NCI-H774 (cell line): ENCODE measurements at places on chromosomes 2 and 18.

DNA sequence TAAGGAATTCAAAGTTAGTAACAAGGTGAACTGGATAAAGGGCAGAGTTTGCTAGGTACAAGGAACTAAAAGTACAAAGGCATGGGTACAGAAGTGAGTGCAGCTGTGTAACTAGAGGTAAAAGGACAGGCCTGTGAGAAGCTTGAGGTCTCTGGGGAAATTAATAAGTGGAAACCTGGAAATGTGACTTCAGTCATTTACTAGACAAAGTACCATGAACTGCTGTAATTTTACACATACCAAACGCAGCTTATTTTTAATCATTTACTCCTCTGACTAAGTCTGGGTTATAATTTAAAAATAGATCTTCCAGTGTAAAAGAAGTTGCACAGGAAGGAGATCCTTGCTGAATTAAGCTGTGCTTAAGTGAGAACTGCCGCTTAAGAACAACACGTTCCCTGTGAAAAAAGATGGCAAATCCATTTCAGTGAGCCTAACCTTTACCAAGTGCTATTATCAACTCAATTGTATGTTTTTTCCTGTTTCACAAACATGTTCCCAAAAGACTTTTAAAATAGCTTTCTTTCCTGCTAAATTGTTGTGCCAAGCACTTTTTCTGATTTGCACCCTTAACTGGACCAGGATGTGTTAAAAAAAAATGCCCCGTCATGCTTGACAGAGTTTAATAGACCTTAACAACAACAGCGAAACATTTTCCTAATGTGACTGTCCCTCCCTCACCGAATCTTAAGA lies 44.3 kb downstream of the CALCRL start:
- DNase-seq, result no peak

DNA sequence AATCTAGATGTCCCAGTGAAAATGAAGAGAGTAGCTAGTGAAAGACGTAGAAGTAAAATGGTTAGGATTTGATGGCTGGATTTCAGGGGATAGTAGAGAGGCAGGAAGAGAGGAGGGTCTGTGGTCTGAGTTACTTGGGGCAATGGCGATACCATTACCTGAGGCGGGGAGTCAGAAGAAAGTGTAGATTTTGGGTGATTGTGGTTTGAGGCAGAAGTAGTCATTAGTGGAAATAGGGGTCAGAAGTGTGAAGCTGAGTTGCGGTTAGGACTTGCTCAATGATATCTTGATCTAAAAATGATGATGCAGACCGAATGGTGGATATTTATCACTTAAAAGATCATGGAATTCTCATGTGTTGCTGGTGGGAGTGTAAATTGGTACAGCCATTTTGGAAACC lies 41.0 kb downstream of the CEP192 start:
- DNase-seq, result no peak

GRCh38 chr2:23939987-23940717 lies at the start of gene UBXN2A:
TSS of gene UBXN2A (plus strand) at chr2:23940463. CDS start at chr2:23958315, 17,852 bp downstream.
- DNase-seq, result peak; percentile 80

- no peak for DNase-seq
Observed at GRCh38 chr2:101852824-101853223, 138.9 kb upstream of the IL1R2 start.

GRCh38 chr2:240523451-240524281 lies 34.1 kb downstream of the ANKMY1 start:
- DNase-seq, result no peak

DNA sequence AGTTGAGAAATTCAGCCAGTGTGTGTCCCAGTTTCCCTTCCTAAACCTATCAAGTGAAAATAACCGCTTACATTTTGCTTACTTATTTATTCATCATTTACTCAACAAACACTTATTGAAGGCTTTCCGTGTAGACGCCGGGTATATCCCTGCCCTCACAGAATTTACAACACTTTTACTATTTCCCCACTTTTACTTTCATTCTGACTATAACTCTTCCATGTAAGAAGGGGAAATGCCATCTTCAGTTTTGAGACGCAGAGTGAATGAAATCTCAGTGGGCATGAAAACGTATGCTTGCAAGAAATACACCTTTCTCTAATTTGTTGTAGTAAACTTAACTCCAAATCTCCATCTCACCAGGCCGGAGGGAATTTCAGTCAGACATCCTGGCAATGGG lies 251.0 kb upstream of the CHAC2 start:
- no peak for DNase-seq

DNA sequence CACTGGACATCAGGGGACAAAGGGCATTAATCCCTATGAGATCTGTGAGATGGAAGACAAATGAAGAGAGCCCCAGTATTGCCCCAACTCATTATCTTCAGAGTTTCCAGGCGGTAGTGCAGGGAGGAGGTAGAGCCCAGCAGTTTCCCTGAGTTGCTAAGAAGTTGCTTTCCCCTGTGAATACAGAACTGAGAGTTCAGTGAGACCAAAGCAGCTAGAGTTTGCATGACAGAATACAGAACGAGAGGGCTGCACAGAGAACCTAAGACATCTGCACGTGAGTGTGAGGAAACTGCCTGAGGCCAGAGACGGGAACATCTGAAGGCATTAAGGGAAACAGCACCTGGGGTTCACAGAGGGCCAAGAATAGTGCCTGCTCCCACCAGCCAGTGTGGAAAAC lies 18.1 kb upstream of the PGAP1 start:
- DNase-seq, result no peak

GRCh38 chr2:162256591-162256991 lies 13.3 kb upstream of the FAP start:
- no peak for DNase-seq

GRCh38 chr2:96684883-96685576 lies 42.5 kb downstream of the FER1L5 start:
- no peak for DNase-seq

GRCh38 chr18:38459131-38459994 lies 893.8 kb upstream of the CELF4 start:
- DNase-seq, result no peak

DNA sequence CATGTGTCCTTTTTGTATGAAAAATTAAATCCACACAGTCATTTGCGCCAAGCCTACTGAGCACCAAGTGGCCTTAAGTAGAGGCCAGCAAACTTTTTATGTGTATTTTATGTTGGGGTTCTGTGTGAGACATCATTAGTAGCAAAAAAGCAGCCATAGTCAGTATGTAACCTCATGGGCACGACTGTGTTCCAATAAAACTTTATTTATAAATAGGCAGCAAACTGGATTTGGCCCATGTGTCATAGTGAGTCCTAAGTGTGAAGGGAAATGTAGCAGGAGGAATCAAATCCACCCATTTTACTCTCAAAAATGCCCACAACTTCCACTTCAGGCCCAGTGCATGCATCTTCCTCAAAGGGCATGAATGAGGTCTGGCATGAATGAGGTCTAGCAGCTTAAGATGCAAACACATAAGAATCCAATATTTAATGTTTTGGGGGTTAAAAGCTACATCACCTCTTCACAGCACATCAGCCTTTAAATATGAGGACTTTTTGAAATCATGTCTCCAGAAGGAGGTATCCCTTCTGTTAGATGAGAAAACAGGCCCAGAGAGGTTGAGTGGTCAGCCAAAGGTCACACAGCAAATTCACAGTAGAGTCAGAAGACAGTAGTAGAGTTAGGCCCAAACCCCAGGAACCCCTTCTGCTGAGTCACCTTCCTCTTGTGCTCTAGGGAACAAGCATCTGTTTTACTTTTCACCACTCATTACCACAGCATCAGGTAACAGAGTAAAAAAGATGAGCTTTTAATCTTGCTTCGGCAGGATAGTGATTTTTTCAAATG lies 45.6 kb downstream of the MREG start:
- DNase-seq, result no peak

DNA sequence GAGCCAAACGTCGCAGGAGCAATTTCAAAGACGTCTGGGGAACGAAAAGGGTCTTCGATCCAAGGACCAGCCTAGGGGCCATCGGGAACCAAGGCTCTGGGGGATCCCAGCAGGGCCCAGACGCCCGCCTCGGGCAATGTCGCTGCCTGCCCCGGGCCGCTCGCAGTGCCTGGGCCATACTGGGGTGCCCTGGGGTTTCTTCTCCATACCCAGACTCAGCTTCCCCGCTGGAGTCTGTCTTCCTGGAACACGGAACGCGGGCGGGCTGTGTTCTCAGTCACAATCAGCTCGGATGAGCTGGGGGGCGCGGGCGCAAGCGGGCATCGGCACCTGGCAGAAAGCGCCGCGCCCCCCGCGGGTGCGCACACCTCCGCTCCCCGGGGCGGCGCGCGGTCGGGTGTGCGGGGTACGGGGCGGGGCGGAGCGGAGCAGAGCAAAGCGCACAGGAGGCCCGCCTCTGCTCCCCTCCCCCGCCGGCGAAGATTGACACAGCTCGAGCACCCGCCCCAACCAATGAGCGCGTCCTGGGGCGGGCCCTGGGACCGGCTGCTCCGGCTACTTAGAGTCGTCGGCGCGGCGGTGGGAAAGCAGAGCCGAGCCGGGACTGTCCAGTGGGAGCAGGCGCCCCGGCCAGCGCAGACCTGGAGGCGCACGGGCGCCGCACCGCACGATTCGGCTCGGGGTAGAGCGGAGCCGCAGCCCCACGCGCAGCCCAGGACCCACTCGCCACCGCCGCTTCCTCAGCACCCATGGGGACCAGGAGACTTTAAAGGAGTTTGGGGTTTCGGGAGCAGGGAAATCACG lies at the start of gene LRATD1:
Gene LRATD1, plus strand, starts transcription at position 585 of the 804 bp plus-strand sequence. CDS start 1,263 bp downstream, outside the sequence.
- DNase-seq, result peak; percentile 94

GRCh38 chr2:171669121-171669520 lies 18.1 kb upstream of the DYNC1I2 start:
- peak; percentile 5 for DNase-seq

- DNase-seq, result no peak
Observed at GRCh38 chr2:107745100-107745499, 81.6 kb upstream of the RGPD4 start.

DNA sequence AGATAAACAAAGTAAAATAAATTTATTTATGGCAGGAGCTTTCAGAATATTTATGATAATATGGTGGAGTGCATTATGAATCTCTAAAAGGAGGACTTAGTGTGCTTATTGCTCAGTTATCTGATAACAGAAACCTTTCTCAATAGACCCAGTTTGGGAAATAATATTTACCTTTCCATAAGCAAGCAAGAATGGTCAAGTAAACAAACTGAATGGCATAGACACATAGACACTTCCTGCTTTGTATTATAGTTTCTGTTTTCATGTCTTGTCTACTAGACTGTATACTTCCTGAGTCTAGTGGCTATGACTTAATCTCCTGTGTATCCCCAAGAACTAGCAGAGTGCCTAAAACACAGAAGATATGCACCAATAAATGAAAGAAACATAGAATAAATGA lies 87.8 kb downstream of the UPP2 start:
- no peak for DNase-seq

- DNase-seq, result no peak
Observed at GRCh38 chr2:29368659-29369040, 253.4 kb downstream of the CLIP4 start.

- no peak for DNase-seq
Observed at GRCh38 chr18:40404284-40404683, 1550.8 kb upstream of the PIK3C3 start.

DNA sequence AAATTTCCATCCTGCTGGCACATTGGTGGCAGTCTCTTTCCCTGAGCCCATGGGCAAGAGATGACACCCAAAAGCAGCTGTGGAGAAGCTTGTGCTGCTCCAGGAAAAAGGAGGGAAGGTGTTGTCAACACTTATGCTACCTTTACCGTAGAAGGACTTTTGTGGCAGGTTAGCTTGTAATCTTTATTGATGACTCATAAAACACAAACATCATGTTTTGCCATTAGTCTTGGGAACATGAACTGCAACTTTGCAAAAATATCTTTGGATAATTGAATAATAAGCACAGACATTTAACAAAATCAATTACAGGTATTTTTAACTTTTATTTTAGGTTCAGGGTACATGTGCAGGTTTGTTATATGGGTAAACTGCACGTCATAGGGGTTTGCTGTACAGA lies 33.4 kb downstream of the DRC1 start:
- no peak for DNase-seq

DNA sequence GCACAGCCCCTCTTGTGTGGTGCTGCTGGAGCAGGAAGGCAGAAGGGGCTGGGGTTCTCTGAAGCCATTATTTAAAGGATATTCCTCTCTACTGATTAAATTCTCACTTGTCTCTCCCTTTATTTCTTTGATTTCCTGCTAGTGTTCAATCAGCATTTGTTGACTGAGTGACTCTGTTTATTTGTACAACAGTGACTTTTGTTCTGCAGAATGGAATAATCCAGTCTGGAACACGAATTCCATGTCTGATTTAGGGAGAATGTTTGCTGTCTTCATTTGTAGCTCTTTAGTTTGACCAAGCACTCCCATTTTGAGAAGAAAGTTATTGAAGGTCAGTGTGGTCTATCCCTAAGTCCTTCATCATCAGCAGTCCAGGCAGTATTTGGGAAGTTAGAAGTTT lies 141.2 kb downstream of the SETBP1 start:
- DNase-seq, result peak; percentile 57

- no peak for DNase-seq
Observed at GRCh38 chr2:140929849-140930248, 1201.0 kb downstream of the LRP1B start.

DNA sequence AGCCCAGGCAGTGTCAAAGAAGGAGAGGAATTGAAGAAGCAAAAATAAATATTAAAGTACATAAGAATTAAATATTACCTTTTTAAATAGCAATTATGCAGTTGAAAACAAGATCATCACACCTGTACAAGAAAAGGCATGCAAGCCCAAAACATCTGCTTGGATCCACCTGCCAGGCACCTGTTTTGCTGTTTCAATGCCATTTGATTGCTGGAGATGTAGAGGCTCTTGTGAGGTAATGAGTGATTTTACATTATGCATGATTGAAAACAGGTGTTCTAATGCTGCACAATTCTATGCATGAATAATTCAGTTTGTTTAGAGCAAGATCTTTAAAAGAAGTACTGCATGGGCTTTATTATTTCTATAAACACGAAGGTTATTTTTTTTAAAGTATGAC lies 700.6 kb upstream of the ZEB2 start:
- DNase-seq, result peak; percentile 52

- DNase-seq, result no peak
Observed at GRCh38 chr2:67258831-67259230, 138.3 kb upstream of the ETAA1 start.

- no peak for DNase-seq
Observed at GRCh38 chr2:240922982-240923537, 16.9 kb downstream of the CROCC2 start.

- DNase-seq, result no peak
Observed at GRCh38 chr2:72097276-72097675, 50.4 kb downstream of the CYP26B1 start.

DNA sequence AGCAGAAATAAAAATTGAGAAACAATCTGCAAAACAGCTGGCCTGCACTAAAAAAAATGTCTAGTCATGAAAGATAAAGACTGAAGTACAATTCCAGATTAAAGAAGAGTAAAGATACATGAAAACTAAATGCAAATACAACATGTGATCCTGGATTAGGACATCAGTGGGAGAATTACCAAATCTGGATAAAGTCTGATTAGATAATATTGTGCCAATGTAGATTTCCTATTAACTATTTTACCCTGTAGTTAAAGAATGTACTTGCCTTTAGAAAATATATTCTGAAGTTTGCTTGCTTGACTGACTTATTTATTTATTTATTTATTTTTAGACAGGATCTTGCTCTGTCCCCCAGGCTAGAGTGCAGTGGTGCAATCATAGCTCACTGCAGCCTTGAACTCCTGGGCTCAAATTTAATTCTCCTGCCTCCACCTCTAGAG lies 58.7 kb downstream of the ASXL2 start:
- no peak for DNase-seq

GRCh38 chr2:112630268-112630667 lies 15.5 kb upstream of the SLC20A1 start:
- no peak for DNase-seq
